Activated naive CD4-positive, alpha-beta T cell treated with anti-CD3 and anti-CD28 coated beads for 36 hours (primary cell): ENCODE measurements at places on chromosomes 3 and 15.

DNA sequence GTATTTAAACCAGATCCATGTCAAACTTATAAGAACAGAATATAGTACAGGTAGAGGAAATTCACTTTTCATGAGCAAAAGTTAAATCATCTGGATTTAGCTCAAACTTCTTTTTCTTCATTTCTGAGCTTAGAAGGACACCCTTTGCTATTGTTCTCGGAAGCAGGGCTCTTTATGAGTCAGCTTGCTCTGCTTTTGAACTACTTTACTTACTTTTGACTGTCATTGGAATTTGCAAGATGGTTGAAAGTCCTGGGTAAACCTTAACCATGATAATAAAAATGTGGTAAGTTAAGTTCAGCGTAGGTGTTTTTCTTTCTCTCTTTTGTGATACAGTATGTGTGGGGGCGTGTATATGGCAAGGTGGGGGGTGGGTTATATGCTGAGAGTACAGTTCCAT, 312.7 kb upstream of the DPH6 start:
- no peak overlapping the region for H3K4me3 ChIP-seq
- H3K4me1 ChIP-seq, result no peaks in the 10 kb centered on the region
- H3K27me3 ChIP-seq, result no peaks in the 10 kb centered on the region
- H3K36me3 ChIP-seq, result no peaks in the 10 kb centered on the region
- no peak for DNase-seq

DNA sequence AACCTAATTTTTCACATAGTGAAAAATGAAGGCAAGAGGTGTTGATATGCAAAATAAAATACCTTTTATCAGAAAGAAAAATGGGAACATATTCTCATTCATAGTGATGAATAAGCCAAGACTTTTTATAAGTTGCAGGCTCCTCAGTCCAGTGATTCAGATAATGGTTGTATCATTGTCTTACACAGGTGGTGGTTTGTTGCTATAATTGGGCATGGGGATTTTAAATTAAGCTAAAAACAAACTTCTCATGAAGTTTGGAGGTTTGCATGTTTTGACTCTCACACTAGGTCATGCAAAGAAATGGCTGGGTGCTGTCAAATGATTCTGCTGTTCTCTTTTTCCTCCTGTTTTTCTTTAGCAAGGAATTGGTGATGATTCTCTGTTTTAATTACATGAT, 60.8 kb upstream of the SKIL start:
- no peak overlapping the region for H3K4me3 ChIP-seq
- H3K36me3 ChIP-seq, result peaks cover 10% of the 10 kb centered on the region

GRCh38 chr3:54146506-54147239, 24.3 kb downstream of the CACNA2D3 start:
- H3K4me1 ChIP-seq, result no peaks in the 10 kb centered on the region
- peak; percentile 19 for DNase-seq
- peaks cover 14% of the 10 kb centered on the region for H3K27me3 ChIP-seq
- no peaks in the 10 kb centered on the region for H3K36me3 ChIP-seq
- no peak overlapping the region for H3K4me3 ChIP-seq
- H3K27ac ChIP-seq, result no peak overlapping the region

DNA sequence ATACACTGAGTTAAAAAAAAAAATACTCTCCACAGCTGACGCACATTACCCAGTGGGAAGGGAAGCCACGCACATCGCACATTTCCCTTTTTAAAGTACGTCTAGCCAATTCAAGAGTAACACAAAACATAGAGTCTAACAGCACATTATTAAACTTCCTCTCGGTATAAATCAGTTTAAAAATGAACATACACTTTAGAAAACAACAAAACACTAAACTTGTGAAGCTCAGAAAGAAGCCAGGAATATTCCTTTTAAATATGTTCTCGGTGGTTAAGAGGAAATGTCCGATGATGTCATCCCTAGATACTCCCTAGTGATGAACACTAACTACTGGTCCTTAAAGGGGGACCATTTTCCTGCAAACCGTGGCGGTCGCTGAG, 721 bp downstream of the MYEF2 start:
- peak overlapping the region; percentile 78 for H3K4me3 ChIP-seq
- H3K27me3 ChIP-seq, result peaks cover 24% of the 10 kb centered on the region
- H3K27ac ChIP-seq, result peak overlapping the region; percentile 85

DNA sequence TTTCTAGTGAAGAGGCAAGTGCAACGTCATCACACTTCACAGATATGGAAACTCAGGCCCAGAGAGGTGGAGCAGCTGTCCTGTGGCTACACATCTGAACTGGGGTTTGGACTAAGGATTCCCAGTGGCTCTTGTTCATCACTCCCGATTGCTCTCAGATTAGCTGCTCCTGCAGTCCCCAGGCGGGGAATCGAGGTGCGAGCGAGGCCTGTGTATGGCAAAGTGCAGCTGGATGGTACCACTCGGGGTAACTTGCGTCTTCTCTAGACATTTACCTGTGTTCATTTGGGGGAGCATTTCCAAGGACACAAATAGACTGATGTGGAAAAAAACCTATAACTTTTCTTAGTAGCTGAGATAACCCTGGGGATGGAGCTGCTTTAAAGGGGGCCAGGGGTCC, 45.9 kb upstream of the TRPM1 start:
- DNase-seq, result no peak
- H3K27ac ChIP-seq, result no peak overlapping the region
- H3K27me3 ChIP-seq, result no peaks in the 10 kb centered on the region

GRCh38 chr15:79948095-79948695, 22.8 kb downstream of the BCL2A1 start:
- no peak overlapping the region for H3K4me3 ChIP-seq
- H3K27ac ChIP-seq, result no peak overlapping the region
- H3K27me3 ChIP-seq, result no peaks in the 10 kb centered on the region
- peak; percentile 17 for DNase-seq
- peaks cover 6% of the 10 kb centered on the region for H3K4me1 ChIP-seq

GRCh38 chr3:61057464-61057863, 193.8 kb downstream of the FHIT start:
- no peaks in the 10 kb centered on the region for H3K27me3 ChIP-seq
- DNase-seq, result no peak
- H3K4me1 ChIP-seq, result no peaks in the 10 kb centered on the region
- no peak overlapping the region for H3K4me3 ChIP-seq
- peaks cover 1% of the 10 kb centered on the region for H3K36me3 ChIP-seq
- no peak overlapping the region for H3K27ac ChIP-seq

- no peak overlapping the region for H3K4me3 ChIP-seq
- H3K27me3 ChIP-seq, result no peaks in the 10 kb centered on the region
These were observed 7.4 kb downstream of the RPL14 start for GRCh38 chr3:40464339-40465110.

DNA sequence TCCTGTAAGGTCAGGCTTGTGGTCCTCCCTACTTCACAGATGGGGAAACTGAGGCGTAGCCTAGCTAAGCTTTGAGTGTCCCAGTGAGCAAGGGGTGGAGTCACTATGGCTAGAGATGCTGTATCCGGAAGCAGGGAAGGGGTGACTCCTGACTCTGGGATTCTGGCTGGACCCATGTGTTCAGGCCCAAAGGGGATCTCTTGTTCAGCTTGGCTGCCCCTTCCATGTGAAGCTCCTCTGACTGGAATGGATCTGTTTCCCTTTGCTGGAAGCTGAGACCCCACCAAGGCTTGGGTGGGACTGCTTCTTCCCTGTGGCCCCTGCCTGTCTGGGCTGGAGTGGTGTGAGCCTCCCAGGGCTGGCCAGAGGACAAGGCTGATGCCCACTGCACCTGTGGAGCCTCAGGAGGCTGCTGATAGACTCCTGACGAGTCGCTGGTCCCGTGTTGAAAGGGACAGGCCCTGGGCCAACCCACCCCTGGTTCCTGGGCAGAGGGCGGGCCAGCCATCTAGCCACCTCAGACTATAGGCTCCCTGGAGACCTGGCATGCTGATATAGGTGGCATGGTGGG, 1.0 kb downstream of the MAPKAPK3 start:
- DNase-seq, result no peak
- H3K36me3 ChIP-seq, result peaks cover 37% of the 10 kb centered on the region
- H3K27me3 ChIP-seq, result no peaks in the 10 kb centered on the region
- peaks cover 68% of the 10 kb centered on the region for H3K4me1 ChIP-seq
- peak overlapping the region; percentile 86 for H3K27ac ChIP-seq

- H3K27ac ChIP-seq, result no peak overlapping the region
- H3K36me3 ChIP-seq, result peaks cover 11% of the 10 kb centered on the region
These were observed 37.5 kb upstream of the C3orf38 start for GRCh38 chr3:88112289-88112688.

DNA sequence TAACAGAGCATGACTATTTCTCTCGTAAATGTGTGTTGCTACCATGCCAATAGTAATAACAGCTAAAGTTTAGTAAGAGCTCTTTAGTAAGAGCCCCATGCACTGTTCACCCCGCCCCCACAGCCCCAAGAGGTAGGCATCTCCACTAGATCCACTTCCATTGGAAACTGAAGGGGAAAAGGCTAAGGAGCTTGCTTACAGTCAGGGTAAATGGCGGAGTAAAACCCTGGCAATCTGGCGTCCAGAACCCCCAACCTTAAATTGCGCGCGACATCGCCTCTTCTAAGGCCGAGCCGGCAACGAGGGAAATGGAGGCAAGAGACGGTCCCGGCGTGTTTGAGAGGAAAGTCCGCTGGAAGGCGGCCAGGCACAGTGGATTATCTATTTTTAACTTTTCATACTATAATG, 654 bp upstream of the C3orf38 start:
- peak overlapping the region; percentile 98 for H3K27ac ChIP-seq
- H3K27me3 ChIP-seq, result peaks cover 2% of the 10 kb centered on the region
- H3K36me3 ChIP-seq, result peaks cover 6% of the 10 kb centered on the region

- DNase-seq, result no peak
- H3K27me3 ChIP-seq, result no peaks in the 10 kb centered on the region
- H3K4me3 ChIP-seq, result no peak overlapping the region
- H3K36me3 ChIP-seq, result peaks cover 16% of the 10 kb centered on the region
These were observed 16.6 kb downstream of the KPNA1 start for GRCh38 chr3:122498152-122498551.

- H3K4me3 ChIP-seq, result no peak overlapping the region
- no peak for DNase-seq
- H3K36me3 ChIP-seq, result no peaks in the 10 kb centered on the region
- no peak overlapping the region for H3K27ac ChIP-seq
- no peaks in the 10 kb centered on the region for H3K4me1 ChIP-seq
These were observed 121.7 kb downstream of the CHDH start for GRCh38 chr3:53724566-53724965.

- no peaks in the 10 kb centered on the region for H3K27me3 ChIP-seq
- no peak for DNase-seq
- no peaks in the 10 kb centered on the region for H3K36me3 ChIP-seq
These were observed 29.9 kb downstream of the IL5RA start for GRCh38 chr3:3080309-3080708.

GRCh38 chr15:81939604-81940440, 106.0 kb downstream of the MEX3B start:
- no peaks in the 10 kb centered on the region for H3K36me3 ChIP-seq
- H3K4me1 ChIP-seq, result no peaks in the 10 kb centered on the region
- DNase-seq, result peak; percentile 48
- H3K27ac ChIP-seq, result no peak overlapping the region
- H3K4me3 ChIP-seq, result no peak overlapping the region

DNA sequence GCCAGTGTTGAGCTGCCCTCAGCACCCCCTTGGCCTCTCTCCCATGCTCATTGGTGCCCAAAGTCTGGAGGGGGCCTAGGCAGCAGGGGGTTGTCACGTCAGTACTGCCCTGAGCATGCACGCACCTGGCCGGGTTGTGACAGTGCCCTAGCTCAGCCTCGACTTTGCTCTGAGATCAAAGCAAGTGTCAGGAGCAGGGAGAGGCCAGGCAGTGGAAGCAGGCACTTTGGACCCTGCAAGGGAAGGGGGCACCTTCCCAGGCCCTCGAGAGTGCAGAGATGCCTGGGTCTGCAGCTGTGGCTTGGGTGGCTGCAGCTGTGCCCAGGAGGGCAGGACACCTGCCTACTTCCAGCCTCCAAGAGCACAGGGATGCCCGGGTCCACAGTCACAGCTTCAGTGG, 561.3 kb downstream of the NLGN1 start:
- no peak overlapping the region for H3K4me3 ChIP-seq
- H3K36me3 ChIP-seq, result no peaks in the 10 kb centered on the region
- no peaks in the 10 kb centered on the region for H3K27me3 ChIP-seq
- H3K4me1 ChIP-seq, result no peaks in the 10 kb centered on the region

DNA sequence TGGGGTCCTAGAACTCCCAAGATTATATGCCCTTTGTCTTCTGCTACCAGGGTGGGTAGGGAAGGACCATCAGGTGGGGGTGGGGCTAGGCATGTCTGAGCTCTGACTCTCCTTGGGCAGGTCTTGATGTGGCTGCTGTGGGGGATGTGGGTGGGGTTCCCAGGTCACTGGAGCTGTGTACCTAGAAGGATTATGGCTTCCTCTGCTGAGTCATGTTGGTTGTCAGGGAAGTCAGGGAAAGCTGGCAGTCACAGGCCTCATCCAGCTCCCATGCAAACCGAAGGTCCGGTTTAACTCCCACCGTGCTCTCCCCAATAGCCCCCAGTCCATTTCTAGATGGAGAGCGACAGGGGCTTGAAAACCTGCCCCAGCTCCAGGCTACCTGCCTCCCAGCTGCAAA, 35.2 kb downstream of the EID1 start:
- no peaks in the 10 kb centered on the region for H3K36me3 ChIP-seq
- DNase-seq, result no peak
- H3K4me3 ChIP-seq, result no peak overlapping the region
- H3K4me1 ChIP-seq, result no peaks in the 10 kb centered on the region
- H3K27ac ChIP-seq, result no peak overlapping the region
- peaks cover 15% of the 10 kb centered on the region for H3K27me3 ChIP-seq

DNA sequence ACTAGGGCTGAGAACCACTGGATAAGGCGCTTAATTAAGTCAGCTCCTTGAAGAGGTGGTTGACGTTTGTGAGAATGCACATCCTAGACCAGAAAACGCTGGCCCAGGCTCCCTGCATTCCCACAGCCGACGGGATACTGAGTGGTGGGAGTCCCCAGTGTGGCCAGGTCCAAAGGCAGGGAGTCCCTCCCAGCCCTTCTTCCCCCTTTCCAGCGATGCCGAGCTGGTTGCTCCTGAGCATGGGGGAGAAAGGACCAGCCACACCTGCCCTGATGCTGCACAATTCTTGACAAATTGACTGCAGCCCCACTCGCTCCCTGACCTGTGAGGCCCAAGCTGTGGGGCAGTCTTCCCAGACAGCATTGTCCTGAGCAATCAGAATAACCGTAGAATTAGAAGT, 79.5 kb upstream of the PXYLP1 start:
- no peak overlapping the region for H3K27ac ChIP-seq
- no peak for DNase-seq
- H3K27me3 ChIP-seq, result no peaks in the 10 kb centered on the region
- H3K36me3 ChIP-seq, result no peaks in the 10 kb centered on the region

DNA sequence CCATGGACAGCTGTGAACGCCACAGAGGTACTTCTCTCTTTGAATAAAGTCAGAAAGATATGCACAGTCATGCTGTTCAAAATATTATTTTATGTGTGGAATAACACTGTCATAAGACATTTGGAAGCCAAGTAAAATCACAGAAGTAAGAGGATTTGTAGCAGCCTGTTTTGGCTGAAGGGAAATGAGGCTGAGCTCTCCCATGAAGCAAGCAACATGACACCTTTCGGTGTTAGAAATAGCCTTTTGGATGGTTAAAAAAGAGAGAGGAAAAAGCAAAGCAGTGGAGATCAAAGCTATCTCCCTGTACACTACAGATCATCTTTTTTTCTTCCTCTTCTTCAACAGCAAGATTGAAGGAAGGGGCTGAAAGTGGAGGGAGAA, 755.3 kb downstream of the ROBO1 start:
- DNase-seq, result no peak
- no peak overlapping the region for H3K4me3 ChIP-seq
- no peaks in the 10 kb centered on the region for H3K36me3 ChIP-seq
- no peaks in the 10 kb centered on the region for H3K4me1 ChIP-seq
- H3K27ac ChIP-seq, result no peak overlapping the region

GRCh38 chr3:142976621-142977398, 13.3 kb upstream of the PAQR9 start:
- H3K27me3 ChIP-seq, result peaks cover 7% of the 10 kb centered on the region
- no peak for DNase-seq
- no peaks in the 10 kb centered on the region for H3K4me1 ChIP-seq
- no peaks in the 10 kb centered on the region for H3K36me3 ChIP-seq
